ENCODE measurements at places on chromosomes 6 and 20.

GRCh38 chr20:10216146-10216791 lies 2.4 kb upstream of the SNAP25 start:
- no peak for DNase-seq

DNA sequence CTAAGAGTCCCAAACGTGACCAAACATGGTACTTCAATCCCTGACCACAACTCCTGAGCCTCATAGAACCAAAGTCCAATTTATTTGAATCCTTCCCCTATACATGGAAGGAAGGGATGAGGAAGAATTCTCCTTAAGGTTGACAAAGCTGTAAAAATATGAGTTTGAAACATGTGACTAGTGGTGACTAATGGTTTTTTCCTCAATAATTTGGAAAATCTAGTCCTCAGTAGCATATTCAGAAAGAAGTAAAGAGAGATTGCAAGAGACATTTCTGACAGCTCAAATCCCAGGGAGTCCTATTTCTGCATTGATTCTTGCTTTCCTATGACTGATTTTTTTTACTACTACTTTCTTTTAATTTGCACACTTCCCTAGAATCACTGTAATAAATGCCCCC lies 443.7 kb downstream of the FRK start:
- DNase-seq, result no peak

DNA sequence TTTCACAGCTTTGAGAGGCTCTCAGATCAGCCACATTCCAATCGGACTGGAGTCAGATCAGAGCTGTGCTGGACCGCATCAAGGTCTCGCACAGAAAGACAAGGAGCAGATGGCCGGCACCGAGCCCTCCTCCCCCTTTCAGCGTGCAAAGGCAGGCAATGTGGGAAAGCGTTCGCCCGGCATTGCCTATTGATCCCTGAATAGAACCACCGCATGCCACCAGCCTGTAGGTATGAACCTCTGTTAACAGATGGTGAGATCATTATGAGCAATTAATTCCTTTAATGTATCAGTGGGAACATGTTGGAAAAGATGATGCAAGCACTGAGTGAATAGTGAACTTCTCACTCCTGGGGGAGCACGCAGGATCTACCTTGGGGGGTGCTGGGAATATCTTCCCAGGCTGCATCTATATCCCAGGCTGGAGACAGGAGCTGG lies 117.5 kb upstream of the ID4 start:
- no peak for DNase-seq

GRCh38 chr20:3667434-3668037 lies 4.3 kb upstream of the GFRA4 start:
- no peak for DNase-seq

- DNase-seq, result no peak
Observed at GRCh38 chr6:113684382-113684901, 172.7 kb upstream of the MARCKS start.

GRCh38 chr6:3412779-3413500 lies 43.9 kb downstream of the SLC22A23 start:
- DNase-seq, result no peak

DNA sequence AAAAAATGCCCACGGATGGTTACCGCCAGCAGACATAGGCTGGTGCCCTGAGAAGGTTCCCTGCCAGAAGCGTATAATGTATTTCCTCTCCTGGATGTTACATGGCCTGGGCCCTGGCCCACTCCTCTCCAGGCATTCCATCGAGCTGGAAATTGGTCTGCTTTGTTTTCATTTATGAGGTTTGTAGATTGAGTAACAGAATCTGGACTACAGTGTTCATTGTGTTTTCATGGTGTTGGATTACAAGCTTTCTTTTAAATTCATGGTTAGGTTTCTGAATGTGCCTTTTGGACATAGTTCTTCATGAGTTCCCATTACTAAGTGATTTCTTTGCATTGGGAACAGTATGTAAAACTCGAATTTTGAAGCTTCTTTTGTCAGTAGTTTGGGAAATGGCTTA lies 6.4 kb downstream of the TIAM2 start:
- DNase-seq, result no peak

DNA sequence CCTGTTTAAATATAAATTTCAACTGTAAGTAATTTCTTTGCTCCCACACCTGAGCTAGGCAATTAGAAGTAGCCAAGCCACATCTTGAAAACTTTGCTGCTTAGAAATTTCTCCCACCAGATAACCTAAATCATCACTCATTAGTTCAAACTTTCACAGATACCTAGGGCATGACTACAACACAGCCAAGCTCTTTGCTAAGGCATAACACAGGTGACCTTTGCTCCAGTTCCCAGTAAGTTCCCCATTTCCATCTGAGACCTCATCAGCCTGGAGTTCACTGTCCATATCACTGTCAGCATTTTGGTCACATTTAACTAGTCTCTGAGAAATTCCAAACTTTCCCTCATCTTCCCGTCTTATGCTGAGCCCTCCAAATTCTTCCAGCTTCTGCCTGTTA lies 79.8 kb upstream of the OPRM1 start:
- DNase-seq, result no peak

- no peak for DNase-seq
Observed at GRCh38 chr6:155341130-155341828, 27.0 kb upstream of the TFB1M start.

DNA sequence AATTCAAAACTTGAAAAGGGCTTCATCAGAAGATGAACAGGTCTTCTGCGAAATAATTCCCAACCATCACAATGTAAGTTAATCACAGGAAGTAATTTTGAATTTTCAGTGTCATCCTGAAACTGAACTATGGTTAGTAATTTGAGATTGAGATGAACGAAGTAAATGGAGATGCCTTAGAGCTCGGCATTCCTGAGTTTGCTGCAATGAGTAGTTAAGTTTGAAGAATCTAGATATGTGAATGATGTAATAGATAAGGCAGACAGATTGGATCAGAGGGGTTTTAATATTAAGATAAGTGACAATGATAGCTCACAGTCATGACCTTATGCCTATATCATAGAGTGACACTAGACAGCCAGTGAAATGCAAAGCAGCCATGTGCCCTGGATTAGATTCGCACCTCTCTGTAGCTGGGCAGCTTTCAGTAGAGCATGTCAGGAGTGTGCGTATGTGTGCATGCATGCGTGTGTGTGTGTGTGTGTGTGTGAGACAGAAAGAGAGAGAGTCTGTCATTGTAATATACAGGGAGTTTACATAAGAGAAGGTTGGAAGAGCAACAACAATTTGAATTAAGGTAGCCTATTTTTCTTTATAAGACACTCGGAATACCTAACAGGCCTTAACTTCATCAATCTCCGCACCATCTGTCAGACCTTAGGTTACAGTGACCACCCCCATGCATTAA lies 233.0 kb downstream of the GMPR start:
- peak; percentile 63 for DNase-seq

DNA sequence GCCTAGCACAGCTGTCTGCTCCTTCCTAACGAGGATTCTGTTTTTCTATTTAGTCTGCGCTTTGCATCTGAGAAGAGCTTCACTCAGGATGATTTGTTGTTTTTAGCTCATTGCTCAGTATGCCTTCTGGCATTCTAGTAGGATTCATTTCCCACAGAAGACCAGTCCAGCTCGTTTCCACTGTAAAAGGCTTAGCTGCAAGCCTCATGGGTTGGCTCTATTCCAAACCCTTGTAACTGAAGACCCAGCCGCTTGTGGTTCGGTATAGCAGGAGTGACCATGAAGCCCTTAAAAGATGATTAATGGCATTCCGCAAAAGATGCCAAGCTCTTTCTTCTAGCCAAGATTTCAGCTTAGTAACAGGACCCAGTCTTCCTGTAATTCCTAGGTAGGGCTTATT lies 7.2 kb downstream of the ADGRF1 start:
- DNase-seq, result no peak

GRCh38 chr6:112036088-112036637 lies 17.7 kb upstream of the CCN6 start:
- DNase-seq, result peak; percentile 33

DNA sequence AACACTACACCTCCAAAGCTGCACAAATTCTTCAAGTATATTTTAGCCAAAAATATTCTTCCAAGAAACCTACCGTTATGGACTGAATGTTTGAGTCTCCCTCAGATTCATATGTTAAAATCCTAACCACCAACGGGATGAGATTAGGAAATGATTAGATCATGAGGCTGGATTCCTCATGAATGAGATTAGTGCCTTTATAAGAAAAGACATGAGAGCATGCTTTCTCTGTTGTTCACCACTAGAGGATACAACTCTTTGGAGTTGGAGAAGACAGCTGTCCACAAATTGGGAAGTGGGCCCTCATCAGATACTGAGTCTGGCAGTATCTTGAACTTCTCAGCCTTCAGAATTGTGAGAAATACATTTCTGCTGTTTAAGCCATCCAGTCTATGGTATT lies 7.1 kb upstream of the SLC17A4 start:
- no peak for DNase-seq

DNA sequence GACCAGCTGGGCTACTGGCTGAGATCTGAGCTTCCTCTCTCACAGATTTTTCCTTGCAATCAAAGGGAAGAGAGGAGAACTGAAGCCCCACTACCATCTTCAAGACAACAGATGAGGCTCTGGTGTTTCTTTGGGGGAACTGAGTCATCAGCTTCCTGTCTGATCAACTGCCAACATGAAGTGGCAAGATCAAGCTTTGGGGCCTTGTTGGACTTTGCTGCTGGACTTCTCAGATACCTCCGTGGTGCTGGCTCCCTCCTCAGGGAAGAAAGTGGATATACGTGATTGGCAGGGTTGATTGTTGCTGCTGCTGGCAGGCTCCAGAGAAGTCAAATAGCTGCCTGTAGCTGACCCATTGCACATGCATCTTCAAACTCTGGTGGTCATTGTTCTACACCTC lies 3.6 kb upstream of the TOX2 start:
- DNase-seq, result peak; percentile 30

DNA sequence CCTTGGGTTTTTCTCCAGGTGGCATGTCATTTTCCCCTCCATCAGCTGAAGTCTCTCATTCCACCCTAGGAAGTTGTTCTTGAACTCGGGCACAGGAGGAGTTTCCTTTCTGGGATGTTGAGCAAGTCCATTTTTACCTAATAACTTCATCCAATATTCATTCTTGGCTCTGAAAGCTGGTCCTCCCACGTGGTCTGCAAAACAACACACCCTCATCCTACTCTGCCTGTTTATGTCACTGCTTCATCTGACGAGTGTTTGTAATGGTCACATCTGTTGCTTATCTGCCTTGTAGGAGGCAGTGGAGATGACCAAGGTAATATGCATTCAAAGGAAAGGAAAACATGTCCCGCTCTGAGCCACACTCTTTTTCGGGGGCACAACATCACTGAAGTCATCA lies 41.7 kb upstream of the AIG1 start:
- DNase-seq, result no peak

GRCh38 chr6:39243809-39244208 lies 14.5 kb upstream of the KCNK5 start:
- no peak for DNase-seq

- no peak for DNase-seq
Observed at GRCh38 chr20:33257237-33257636, 21.4 kb downstream of the BPIFA1 start.

- DNase-seq, result no peak
Observed at GRCh38 chr20:56925082-56925830, 296.1 kb downstream of the TFAP2C start.

DNA sequence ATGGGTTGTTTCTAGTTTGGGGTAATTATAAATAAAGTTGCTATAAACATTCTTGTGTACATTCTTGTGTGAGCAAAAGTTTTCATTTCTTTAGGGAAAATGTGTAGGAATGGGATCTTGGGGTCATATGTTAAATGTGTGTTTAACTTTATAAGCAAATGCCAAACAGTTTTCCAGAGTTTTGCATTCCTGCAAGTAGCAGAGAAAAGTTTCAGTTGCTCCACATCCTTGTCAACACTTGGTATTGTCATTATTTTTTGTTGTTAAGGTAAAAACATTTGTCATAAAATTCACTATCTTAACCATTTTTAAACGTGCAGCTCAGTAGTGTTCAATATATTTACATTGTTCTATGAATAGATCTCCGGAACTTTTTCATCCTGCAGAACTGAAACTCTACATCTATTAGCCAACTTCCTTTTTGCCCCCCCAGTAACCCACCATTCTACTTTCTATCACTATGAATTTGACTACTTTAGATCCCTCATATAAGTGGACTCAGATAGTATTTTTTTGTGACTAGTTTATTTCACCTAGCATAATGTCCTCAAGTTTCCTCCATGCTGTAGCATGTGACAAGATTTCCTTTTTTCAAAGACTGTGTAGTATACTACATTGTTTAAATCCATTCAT lies 48.4 kb downstream of the PHACTR2 start:
- no peak for DNase-seq

DNA sequence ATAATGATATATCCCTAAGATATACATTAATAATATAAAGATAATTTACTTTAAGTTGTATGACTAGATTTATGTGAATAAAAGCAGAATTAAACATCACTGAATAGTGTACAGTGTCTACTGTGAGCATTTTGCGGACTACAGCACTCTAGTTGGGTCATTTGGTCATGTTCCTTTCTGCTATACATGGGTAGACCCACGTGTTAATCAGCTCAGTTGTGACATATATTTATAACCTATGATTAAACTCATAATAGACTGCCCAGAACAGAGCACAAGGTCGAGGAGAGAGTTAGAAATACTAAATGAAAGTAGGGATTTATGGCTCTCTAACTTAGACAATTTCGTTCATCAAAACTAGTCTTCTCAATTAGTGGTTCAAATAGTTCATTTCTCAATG lies 852.7 kb downstream of the EPHA7 start:
- DNase-seq, result no peak

DNA sequence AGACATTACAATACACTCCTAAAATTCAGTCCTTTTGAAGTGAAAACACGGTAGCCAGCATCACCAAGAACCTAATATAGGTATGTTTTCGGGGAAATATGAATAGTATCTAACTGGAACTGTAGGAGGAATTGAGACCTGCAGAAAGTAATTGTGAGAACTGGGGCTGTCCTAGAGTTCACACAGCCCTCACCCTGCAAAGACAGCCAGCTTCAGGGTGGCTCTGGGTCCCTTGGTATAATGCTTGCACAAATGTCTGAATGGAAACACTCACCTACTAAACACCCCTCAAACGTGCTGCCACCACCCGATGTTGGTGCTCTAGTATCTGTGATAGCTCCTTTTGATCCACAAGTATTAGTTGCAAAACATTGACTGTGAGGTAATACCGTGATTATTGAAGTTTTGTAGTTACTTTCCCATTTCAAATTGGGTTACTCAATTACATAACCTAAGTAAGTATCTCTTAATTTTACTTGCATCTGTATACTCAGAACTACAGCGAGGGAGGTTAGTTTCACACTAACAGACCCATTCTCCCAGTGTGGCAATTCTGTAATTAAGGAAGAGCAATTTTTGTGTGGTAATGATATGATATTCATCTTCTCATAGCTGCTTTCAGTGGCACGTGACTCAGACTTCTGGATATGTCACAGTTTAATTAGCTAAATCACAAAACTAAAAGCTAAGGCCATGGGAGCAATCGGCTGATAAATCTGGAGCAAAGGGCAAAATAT lies 129.5 kb downstream of the INSM1 start:
- DNase-seq, result peak; percentile 51

GRCh38 chr6:3194535-3195419 lies 32.7 kb downstream of the TUBB2B start:
- DNase-seq, result no peak

GRCh38 chr20:6045566-6045965 lies 8.3 kb downstream of the LRRN4 start:
- no peak for DNase-seq
